ENCODE measurements at places on chromosomes 4 and X.

GRCh38 chrX:16873106-16873505 is 2.9 kb upstream of the RBBP7 start:
- DNase-seq, result no peak

DNA sequence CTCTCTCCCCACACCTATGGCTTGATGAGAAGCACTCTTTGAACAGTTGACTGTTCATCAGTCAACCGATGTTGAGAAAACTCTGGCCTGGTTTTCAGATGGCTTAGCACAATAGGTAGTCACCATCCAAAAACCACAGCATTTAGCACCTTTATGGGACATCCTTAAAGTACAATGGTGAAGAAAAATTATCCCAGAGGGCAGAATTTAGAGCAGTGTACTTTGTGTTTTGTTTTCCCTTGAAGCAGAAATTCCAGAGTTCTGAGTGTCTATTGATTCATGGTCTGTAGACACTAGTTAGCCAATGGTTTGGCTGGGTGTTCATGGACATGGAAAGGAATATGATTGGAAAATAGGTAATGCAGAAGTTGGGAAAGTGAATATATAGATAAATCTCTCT is 487.0 kb downstream of the PDHA2 start:
- no peak for DNase-seq

DNA sequence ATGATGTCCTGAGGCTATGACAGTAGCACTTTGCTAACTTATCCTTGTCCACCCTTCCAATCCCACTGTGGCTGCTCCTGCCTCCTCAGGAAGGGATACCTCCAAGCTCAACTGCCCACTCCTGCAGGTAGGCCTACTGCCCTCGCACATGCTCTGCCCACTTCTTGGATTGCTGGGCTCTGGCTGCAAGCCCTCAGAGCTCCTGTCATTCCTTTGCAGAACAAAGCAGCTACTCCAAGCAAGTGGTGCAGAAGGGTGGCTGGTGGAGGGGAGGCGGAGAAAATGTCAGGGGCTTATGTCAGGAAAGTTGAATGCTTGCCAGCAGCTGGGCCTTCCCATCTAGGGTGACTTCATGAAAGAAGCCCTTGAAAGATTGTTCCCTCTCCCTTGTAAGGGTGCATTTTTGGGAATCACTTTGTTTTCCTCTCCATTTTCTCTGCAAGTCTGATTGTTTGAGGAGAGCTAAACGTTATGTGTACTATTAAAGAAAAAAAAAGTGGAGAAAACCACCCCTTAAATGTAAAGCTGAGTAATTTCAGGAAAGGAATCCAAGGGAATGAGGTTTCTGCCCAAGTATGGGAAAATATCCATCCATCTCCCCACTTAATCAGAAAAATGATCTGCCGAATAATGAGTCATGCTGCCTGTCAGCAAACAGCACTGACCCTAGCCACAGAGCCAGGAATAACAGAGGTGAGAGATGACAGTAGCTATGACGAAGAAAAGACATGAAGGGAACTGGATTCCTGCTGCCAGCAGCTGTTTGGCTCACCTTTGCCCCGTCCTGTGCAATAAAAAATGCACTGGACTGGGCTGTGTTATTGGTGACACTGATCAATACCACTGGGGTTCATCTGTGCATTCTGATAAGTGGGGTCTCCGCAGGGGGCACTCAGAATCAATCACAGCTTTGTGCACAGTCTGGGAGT is 102.0 kb downstream of the RTL5 start:
- peak; percentile 28 for DNase-seq

DNA sequence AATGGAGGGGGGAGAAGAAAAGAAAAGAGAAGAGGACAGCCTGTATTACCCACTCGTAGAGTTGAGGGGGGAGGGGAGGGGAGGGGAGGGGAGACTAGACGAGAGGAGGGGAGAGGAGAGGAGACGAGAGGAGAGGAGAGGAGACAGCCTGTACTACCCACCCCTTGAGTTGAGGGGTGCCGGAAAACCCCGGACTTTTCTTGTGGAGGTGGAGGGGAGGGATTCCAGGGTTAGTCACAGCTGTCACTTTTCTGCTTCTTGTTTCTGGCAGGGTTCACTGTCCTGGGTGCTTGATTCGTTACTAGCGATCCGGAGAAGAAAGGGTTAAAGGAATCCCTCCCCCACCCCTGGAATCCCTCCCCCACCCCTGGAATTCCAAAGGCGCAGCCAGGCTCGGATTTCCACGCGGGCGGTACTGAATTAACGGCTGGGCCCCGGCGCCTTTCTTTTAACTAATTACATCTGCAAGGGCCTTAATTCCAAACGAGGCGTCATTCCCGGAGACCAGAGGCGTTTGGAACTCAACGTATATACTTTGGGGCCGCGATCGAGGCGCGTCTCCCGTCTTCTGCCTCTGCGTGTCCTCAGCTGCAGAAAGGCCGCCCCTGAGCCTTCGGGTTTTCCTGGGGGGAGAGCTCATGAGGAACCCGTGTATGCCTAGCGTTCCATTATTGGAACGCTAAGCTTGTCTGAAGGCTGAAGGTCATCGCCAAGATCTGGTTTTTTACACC is 20.1 kb upstream of the CSF2RA start:
- no peak for DNase-seq

DNA sequence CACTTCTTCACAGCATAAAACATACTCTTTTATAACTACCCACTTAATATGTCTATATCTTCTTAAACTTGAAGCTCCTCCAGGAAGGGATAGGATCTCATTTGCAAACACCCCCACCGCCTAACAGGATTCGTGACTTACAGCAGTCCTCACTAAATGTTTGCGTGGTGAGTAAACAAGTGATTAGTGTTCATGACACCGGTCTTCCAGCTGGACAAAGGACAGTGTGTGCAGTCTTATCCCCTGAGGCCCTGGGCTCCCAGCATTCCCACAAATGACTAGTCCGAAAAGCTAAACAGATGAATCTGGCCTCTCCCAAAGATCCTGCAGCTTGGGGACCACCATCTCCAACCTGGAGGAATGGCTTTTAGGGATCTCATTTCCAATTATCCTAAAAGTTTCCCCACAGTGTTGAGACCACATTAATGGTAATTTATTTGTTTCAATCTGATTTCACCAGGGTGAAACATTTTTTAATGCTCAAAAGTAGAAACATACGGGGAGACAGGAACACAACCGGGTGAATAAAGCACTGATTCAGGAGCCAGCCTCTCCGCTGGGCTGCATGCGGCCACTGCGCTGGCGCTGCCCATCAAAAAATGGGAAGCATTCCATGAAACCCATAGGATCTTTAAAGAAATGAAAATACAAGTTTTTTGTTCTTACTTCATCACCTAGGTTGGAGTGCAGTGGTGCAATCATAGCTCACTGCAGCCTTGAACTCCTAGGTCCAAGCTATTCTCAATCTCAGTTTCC is 69.2 kb downstream of the HADH start:
- no peak for DNase-seq

Measured in AG09309 (cell line).